ENCODE measurements at places on chromosomes 7 and 10.
A peak's percentile ranks its signal among the peaks of the same experiment; 100 is the strongest.

GRCh38 chr10:90274721-90275468 lies 573.5 kb downstream of the KIF20B start:
- DNase-seq: no peak

GRCh38 chr7:31478721-31479120 lies 35.2 kb upstream of the ITPRID1 start:
- DNase-seq: no peak

DNA sequence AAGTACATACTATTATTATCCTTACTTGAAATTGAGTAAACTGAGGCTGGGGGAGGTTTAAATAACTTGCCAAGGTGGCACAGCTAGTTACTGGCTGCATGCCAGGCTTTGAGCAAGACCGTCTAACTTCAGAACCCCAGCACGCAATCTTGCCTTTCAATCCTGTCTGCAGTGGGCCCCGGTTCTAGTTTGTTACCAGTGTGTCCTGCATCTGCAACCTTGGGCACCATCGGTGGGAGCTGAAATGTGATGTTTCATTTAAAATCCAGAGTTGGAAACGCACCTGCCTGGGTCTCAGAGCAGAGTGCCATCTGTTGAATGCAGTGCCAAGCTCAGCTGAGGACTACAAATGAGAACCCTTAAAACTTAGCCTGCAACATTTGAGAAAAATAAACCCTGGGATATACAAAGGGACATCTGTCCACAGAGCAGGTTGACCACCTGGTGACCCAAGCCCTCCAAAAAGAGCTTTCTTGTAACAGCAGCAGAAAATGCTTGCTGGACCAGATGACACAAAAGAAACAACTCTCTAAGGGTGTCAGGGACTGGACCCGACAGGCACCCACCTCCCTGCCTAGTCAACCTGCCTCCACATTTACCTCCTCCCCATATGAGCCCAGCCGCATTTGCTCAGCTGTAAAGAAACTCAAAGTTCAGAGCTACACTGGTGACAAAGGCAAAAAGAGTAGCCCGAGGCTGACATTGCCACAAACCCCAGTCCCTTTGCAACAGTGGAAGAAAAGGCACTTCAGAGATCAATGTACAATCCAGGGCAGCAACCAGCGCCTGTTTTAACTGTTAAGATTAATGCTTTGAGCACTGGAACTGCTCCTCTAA lies 1.7 kb downstream of the SH3PXD2A start:
- DNase-seq: no peak

DNA sequence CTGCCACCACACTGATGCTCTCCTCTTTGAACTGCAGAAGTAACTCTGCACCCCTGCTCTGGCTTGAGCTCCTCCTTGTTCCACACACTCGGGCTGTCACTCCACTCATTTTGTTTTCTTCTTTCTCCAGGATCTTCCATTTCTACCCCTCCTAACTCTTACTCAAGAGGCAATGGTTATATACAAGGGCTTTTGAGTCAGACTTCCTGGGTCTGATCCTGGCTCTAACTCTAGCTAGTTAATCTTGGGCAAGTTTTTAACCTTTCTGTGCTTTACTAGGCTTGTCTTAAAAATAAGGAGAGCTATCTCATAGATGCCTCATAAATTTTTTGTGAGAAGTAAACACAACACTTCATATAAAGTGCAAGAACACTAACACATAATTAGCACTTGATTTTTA lies 45.3 kb upstream of the GNAI1 start:
- no peak for DNase-seq

DNA sequence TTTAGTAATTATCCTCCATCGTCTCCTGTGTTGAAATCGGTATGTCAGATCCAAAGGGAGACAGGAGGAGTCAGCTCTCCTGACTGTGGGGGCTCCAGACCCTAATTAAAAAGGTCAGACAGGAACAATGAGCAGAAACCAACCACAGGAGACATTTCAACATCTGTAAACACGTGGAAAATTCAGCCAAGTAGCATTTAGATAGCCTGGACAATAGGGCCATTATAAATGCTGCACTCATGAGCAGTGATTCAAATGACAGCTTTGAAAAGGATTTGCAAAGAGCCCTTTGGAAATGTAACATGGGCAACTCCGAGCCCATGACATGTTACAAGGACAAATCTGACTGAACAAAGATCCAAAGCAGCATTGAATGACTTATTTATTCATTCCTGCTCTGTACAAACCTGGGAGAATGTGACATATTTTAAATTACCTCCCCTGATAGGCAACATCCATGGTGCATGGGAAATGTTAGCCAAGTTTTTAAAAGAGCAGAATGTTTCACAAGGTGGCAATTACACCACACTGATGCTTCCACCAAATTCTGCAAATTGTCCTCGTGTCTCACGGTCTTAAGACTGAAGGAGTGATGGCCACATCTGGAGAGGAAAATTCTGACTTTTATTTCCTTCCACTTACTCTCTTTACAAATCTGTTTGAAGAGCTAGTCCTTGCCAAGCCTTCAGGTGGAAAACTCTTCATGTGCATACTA lies 113.3 kb upstream of the KMT2E start:
- DNase-seq: no peak

- no peak for DNase-seq
These were observed 15.6 kb upstream of the CLDN12 start for GRCh38 chr7:90387470-90388240.

DNA sequence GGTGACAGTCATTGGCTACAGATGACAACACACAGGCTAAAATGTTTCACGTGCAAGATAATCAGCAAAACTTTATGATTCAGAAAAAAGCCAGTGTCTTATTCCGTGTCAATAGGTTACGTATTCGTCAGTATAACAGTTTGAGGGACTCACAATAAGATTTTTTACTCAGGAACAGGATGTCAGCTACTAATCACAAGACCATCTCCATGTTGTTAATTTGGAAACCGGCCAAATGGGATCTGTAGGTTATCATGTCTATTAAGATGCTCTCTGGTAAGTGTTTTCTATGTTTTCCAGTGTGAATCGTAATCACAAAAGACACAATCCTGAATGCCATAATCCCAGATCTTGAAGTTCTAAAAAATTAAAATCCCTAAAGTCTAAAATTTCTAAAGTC lies 197.3 kb downstream of the ETV1 start:
- DNase-seq: no peak

DNA sequence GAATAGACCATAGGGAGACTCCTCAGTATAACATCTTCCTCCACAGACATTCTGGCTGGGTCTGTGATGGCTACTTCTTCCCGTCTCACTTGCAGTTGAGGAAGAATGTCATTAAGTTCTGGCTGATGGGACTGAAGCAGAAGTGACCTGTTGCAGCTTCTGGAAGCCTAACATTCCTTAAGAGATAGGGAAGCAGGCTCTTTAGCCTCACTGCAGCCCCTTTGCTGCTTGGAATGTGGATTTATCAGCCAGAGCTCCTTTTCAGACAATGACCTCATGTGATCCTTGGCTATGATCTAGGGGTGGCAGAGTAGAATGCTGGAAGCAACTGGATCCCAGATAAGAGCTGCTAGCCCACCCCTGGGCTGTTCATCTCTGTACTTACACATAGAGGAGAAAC lies 142.5 kb downstream of the RNF216 start:
- no peak for DNase-seq

DNA sequence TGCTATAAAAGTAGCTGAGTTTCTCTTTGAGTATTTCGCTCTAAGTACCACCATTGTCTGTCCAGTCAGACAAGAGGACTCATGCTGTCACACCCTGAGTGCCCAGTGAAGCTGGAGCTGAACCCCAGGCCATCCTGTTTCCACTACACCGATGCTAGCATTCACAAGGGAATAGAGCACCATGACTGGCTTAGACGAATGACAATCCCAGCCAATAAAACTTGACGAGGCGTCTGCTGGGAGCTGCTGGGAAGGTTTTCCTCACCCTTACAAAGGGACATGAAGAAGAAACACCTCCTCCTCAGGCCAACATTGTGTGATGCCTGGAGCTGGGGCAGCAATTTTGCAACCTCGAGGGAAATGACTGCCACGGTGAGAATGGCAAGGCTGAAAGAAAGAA lies 17.5 kb upstream of the SLIT1 start:
- no peak for DNase-seq

GRCh38 chr7:14233868-14234369 lies 244.5 kb upstream of the ETV1 start:
- DNase-seq: no peak

DNA sequence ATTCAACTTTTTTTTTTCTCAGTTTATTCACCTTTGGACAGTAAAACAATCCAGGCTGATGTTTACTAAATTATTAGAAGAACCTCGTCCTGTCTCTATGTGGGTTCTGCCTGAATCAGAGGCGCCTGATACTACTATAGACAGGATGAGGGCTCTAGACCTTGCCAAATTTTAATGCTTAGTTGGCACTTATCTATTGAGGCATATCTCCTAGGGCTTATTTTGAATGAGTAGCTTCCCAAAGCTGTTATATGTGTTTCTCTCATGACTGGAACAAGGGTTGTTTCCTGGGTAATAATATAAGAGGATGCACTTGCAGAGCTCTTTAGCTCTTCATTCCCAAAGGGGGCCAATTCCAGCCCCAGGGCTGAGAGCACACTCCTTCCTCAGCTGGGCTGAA lies 23.6 kb downstream of the HECW1 start:
- no peak for DNase-seq

GRCh38 chr7:129470411-129470810 lies 31.9 kb upstream of the SMKR1 start:
- no peak for DNase-seq

DNA sequence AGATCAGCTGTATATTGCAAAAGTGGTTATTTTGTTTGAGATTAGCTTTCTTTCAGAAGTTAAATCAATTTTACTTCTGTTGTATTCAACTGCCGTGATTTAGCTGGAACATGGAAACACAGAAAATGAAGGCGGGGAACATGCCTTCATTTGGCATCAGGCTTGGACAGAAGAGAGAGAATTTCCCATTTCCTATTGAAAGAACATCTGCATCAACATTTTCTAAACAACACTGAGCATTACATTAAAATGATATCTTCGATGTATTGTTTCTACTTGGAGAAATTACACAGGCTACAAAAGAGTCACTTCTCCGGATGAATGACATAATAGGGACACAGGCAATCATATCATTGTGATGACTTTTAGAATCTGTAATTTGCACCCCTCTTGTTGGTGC lies 46.6 kb upstream of the KLF6 start:
- DNase-seq: no peak

GRCh38 chr10:127012769-127013152 lies 107.5 kb downstream of the DOCK1 start:
- DNase-seq: no peak

GRCh38 chr10:89348481-89348880 lies 20.7 kb downstream of the IFIT3 start:
- DNase-seq: no peak

DNA sequence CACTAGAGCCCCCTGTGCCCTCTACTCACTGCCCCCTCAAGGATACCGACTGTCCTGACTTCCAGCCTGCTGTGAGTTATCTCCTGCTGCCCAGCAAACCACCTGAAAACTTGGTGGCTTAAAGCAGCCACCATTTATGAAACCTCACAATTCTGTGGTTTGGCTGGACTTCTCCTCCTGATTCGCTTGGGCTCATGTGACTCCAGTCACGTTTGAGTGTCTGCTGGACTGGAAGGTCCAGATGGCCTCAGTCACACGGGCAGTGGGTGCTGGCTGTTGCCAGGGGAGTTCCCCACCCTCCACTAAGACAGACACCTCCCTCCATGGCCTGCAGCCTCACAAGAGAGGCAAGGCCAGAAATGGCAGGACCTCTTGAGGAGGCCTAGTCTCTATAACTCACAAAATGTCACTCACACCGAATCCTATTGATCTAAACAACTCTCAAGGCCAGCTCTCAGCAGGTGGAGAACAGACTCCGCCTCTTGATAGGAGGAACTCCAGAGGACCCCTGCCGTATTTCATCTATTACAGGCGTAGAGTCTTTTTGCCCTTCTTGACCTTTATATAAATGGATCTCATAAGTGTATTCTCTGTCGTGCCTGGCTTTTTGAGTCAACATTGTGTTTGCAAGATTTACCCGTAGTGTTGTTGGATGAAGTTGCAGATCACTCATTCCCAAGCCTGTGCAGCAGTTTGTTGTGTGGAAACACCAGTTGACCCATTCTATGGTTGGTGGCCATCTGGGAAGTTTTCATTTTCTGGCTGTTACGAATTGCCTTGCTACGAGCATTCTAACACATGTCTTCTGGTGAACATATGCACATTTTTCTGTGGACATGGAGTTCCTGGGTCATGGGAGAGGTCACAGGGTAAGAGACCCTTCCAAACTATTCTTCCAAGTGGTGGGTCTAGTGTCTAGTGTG lies 48.3 kb downstream of the ZMIZ1 start:
- DNase-seq: no peak

- DNase-seq: no peak
These were observed 101.5 kb downstream of the MICALL2 start for GRCh38 chr7:1357601-1358271.

GRCh38 chr7:73623798-73624668 lies at the start of gene MLXIPL:
Gene MLXIPL, minus strand, starts transcription at chr7:73624522. Its CDS starts 30 bp downstream, at chr7:73624492.
- DNase-seq: peak; percentile 29

- no peak for DNase-seq
These were observed 2.2 kb downstream of the STRA8 start for GRCh38 chr7:135235841-135236240.

DNA sequence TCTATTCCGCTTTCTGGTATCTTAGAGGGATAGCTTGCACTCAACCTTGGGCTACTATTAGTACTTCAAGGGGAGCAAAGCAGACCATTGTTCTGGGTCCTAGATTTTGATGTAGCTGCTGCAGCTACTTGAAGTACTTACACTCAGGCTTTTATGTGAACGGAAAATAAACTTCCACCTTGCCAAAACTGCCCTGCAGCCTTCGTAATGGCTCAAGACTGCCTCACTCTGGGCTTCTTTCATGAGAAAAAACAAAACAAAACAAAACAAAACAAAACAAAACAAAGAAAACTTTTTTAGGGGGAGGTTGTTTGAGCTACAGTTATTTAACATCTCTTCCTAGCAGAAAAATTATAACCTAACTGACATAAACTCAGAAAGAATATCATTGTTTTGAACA lies 19.4 kb upstream of the EPHB6 start:
- DNase-seq: no peak

- no peak for DNase-seq
These were observed 177.2 kb upstream of the KLF14 start for GRCh38 chr7:130910949-130911944.

DNA sequence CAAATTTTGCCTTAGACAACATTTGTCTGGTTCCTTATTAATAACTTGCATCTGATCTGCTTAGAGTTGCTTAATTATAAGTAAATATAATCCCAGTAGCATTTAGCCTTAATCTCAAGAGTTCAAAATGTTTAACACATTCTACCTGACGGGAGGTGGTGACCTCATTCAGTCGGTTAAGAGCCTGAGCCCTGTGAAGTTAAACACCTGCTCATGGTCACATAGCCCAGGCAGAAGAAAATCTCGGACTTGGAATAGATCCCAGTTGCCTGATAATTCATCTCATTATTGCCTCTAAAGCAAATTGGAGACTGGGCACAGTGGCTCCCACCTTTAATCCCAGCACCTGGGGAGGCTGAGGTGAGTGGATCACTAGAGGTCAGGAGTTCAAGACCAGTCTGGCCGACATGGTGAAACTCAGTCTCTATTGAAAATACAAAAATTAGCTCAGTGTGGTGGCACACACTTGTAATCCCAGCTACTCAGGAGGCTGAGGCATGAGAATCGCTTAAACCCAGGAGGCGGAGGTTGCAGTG lies 18.6 kb upstream of the ASCC1 start:
- no peak for DNase-seq

GRCh38 chr7:69336976-69337375 lies 261.3 kb upstream of the AUTS2 start:
- no peak for DNase-seq
